ENCODE measurements at places on chromosomes 4 and X. TPM values are rescaled to one million over a fixed set of nuclear protein-coding genes. Genes with fewer than 3 reads are reported as not detected.

Gene CLDN22
- total RNA-seq: not detected

DNA sequence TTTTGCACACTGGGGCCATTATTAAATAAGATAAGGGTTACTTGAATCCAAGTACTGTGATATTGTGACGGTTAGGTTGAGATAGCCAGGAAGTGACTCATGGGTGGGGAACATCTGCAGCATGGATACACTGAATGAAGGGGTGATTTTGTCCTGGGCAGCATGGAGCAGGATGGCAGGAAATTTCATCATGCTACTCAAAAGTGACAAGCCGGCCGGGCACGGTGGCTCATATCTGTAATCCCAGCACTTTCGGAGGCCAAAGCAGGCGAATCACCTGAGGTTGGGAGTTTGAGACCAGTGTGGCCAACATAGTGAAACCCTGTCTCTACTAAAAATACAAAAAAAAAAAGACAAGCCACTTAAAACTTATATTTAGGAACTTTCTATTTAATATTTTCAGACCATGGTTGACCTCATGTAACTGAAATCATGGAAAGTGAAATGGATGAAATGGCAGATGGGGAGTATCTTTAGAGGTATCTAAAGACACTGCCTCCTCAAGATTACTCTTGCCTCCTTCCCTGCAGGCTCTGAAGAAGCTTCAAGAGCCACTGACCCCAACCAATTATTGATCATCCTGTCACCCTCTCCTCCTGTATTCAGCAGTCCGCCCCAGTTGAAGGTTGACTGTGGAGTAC, 3.9 kb upstream of the TRIM60 start:
- no peak overlapping the region for H3K4me3 ChIP-seq
- no peak overlapping the region for H3K27ac ChIP-seq
- DNase-seq: no peak
- no peaks in the 10 kb centered on the region for H3K27me3 ChIP-seq

DNA sequence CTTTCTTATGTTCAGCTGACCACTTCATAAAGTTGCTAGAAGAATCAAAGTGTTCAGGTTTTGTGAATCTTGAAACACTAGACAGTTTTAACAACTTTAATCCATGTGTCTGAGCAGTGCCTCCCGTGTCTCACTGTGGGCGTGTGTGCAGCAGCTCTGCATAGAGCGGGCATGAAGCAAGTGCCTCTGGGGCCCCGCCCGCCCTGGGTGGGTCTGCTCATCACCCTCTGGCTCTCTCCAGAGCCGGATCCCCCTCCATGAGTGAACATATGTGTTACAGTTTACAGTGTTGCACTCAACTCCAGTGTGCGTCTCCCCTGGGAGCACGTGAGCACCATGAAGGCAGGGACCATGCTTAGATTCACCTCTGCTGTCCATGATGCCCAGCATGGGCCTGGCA, 37.6 kb upstream of the CRMP1 start:
- no peak for DNase-seq
- H3K36me3 ChIP-seq: no peaks in the 10 kb centered on the region
- H3K27ac ChIP-seq: no peak overlapping the region
- peaks cover 34% of the 10 kb centered on the region for H3K27me3 ChIP-seq

DNA sequence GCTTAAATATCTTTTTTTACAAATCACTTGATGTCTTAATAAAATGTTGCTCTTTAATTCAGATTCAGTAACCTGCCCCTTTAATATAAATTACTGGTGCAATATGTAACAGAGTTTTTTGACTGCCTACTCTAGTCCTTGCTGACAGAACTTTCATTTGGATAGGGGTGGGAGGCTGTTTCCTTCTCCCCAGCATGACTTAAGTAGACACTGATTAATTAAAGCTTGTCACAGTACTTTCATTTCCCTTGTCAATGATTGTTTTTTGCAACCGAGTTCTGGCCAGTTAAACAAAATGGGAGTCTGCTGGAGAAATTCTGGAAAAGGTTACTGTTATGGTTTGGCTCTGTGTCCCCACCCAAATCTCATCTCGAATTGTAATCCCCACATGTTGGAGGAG, 37.3 kb upstream of the BBS12 start:
- H3K27me3 ChIP-seq: no peaks in the 10 kb centered on the region
- H3K4me3 ChIP-seq: no peak overlapping the region
- no peaks in the 10 kb centered on the region for H3K36me3 ChIP-seq
- no peak overlapping the region for H3K27ac ChIP-seq
- no peak for DNase-seq

DNA sequence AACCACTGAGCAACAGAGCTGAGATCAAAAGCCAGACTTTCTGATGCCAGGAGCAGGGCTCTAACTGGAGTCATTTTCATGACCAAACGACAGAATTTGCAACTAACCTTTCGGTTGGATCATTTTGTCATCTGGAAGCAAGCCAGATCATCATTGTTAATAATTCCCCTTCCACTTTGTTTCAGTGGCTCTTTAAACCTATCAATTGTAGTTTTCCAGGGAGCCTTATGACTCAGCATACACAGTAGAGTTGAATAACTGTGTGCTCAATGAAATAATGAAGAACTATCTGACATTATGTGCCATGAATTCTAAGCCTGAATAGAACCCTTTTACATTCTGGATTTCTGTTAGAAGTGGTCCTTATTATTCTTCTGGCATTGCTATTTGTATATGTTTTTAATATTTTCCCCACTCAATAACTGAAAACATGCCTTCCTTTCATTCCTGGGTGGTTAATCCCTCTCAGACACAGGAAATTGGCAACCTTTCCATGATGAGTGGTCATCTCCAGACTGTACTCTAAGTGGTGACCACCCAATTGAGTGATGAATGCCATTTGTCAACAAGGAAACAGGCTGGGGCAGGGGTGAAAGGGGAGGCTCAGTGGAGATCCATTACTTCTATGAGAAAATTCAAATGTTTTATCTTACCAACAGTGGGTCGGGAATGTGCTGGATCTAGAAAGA, 431.8 kb downstream of the BCOR start:
- H3K36me3 ChIP-seq: no peaks in the 10 kb centered on the region
- no peaks in the 10 kb centered on the region for H3K27me3 ChIP-seq
- no peak overlapping the region for H3K4me3 ChIP-seq
- no peaks in the 10 kb centered on the region for H3K4me1 ChIP-seq
- DNase-seq: no peak
- H3K27ac ChIP-seq: no peak overlapping the region

DNA sequence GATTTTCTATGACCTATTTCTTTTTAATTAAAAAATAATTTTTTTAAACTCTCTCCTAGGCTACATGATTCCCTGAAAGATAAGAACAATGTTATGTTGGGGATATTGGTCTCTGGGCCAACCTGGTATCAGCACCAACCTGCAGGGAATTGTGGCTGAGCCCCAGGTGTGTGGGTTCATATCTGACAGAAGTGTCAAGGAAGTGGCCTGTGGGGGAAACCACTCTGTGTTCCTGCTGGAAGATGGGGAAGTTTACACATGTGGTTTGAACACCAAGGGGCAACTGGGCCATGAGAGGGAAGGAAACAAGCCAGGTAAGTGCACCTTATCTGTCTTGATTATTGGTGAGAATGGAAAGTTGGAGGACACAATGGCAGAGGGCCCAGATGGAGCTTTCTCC, 13.5 kb downstream of the HERC3 start:
- no peak overlapping the region for H3K4me3 ChIP-seq
- no peaks in the 10 kb centered on the region for H3K27me3 ChIP-seq
- DNase-seq: no peak
- H3K4me1 ChIP-seq: no peaks in the 10 kb centered on the region

DNA sequence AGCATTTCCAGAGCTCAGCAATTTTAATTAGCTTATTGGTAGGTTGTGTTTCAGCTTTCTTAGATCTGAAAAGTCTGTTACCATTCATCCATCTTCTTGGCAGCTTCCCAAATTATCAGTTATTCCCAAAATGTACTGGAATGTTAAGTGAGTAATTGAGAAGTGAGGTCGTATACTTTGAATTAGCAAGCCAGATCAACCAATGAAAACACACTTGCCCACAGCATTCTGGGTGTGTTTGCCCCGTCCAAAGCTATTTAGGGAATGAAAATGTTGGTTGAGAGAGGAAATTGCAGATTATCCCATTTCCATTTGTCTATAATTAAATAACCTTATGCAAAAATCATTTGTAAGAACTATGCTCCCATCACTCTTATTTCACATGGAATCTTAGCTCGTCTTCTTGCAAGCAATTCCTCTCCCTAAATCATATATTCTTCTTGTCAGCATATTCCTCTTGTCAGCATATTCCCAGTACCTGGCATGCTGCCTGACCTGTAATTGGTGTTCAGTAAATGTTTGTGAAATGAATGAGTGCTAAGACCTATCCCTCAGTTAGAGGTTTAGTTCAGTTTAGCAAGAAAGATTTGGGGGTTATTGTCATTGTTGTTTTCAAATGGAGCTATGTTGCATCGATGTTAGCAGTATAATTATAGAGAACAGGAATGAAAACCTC, 23.3 kb upstream of the ANTXR2 start:
- no peak overlapping the region for H3K27ac ChIP-seq
- H3K4me1 ChIP-seq: peaks cover 11% of the 10 kb centered on the region
- H3K36me3 ChIP-seq: no peaks in the 10 kb centered on the region
